Activated B cell treated with CpG ODN at 0.5 μM for 24 hours (primary cell): ENCODE measurements at places on chromosomes 1 and 21. TPM values are rescaled to one million over a fixed set of nuclear protein-coding genes. Genes with fewer than 3 reads are reported as not detected.

Gene ILDR2
- 1.00 and 1.2 TPM in 2 replicates for total RNA-seq

Gene FCRL2
- 48.0 and 51.6 TPM in 2 replicates for total RNA-seq

Gene NEGR1
- not detected in 2 replicates for total RNA-seq

GRCh38 chr1:89608984-89609725 lies 23.8 kb upstream of the LRRC8C start:
- no peak for DNase-seq

- no peak for DNase-seq
These were observed 12.6 kb upstream of the IFNAR1 start for GRCh38 chr21:33312121-33312520.

DNA sequence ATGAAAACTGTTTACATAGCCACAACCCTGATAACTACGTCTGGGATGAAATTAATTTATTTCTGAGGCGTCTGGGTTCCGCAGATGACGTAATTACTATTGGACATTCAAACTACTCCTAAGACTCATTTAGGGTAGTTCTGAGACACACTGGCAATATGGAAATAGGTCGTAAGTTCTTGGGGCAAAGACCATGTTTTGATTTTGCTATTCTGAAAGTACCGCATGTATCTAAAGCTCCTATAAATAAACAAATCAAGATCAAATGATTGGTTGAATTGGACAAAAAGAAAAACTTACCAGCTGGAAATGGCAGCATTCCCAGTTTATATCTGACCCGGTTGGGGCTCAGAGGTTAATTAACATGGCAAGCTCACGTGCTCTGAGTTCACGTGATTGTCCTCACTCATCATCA lies 74.3 kb downstream of the DHRS3 start:
- no peak for DNase-seq

GRCh38 chr1:204889681-204890383 lies 19.2 kb downstream of the NFASC start:
- DNase-seq, result no peak

DNA sequence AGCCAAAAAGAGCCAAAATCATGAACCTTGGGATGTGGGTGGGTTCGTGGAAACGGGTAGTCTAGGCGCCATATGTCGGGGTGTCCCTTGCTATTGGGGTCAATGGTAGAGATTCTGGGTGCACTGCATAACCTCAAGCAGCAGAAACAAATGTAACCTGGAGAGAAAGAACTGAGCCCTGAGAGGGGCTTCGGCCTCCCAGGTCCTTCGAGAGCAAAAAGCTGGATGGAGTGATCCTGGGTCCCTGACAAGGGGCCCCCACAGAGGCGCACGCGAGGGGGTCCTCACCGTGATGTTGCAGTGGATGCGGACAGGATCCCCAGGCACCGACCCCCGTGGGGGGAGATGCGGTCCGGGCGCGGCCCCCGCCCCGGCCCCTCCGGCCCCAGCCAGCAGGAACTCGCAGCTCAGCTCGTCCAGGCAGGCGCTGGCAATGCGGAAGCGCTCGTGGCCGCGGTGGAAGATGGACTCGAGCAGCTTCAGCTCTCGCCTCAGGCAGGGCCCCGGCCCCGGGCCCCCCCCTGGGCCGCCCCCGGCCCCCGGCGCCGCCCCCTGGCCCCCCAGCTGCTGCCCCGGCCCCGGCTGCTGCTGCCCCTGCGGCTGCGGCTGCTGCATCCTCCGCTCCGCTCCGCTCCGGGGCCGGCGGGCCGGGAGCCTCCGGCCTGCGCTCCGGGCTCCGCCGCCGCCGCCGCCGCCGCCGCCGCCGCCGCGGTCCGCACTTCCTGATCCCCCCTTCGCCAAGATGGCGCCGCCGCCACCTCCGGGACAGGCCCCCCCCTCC lies at the start of gene UBE2Q1:
Gene UBE2Q1 (minus strand): TSS at position 724 of the 781 bp plus-strand sequence. CDS start 109 bp downstream, at position 615.
- peak; percentile 53 for DNase-seq

DNA sequence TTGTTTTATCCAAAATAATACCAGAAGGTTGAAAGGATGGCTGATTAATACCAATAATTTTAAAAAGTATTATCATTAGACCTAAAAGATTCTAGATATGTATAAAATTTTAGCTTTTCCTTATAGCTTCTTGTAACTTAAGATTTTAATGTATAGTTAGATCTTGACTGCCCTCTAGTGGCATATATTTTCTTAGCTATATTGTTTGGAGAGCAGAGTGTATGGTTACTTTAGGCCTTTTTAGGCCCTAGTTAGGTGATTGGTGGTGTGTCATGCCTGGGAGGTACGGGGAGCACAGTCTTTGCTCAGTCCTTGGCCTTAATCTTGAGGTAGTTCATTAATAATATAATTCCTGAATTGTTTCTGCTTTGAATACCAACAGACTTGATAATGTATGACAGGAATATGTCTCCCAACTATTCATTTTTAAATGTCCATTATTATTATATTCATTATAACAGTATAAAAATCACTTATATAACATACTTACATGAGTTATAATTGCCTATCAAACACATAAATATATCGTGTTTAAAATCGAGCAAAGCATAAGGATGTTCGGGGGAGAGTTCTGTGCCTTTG lies 328.4 kb downstream of the ZP4 start:
- no peak for DNase-seq

- no peak for DNase-seq
These were observed 136.8 kb downstream of the RUNX1 start for GRCh38 chr21:34912022-34912945.

- no peak for DNase-seq
These were observed 105.0 kb upstream of the ADGRL2 start for GRCh38 chr1:81695741-81696140.

DNA sequence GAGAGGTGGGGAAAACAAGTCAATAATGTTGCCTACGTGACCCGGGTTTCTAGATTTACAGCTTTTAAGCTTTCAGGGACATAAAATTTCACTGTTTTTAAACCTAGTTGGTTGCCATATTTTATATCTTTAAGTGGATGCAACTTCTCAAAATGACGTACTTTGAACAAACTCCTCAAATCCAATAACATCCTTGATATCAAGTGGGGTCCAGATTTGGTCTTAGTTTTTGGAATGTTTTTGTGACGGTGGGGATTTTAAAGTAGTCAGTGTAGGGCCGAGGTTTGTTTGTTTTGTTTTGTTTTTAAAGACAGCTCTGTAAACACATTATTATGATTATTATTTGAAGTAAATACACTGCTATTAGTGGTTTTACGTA lies 453 bp downstream of the CDKN2C start:
- DNase-seq, result no peak
